ENCODE measurements at places on chromosomes 13 and 19.

DNA sequence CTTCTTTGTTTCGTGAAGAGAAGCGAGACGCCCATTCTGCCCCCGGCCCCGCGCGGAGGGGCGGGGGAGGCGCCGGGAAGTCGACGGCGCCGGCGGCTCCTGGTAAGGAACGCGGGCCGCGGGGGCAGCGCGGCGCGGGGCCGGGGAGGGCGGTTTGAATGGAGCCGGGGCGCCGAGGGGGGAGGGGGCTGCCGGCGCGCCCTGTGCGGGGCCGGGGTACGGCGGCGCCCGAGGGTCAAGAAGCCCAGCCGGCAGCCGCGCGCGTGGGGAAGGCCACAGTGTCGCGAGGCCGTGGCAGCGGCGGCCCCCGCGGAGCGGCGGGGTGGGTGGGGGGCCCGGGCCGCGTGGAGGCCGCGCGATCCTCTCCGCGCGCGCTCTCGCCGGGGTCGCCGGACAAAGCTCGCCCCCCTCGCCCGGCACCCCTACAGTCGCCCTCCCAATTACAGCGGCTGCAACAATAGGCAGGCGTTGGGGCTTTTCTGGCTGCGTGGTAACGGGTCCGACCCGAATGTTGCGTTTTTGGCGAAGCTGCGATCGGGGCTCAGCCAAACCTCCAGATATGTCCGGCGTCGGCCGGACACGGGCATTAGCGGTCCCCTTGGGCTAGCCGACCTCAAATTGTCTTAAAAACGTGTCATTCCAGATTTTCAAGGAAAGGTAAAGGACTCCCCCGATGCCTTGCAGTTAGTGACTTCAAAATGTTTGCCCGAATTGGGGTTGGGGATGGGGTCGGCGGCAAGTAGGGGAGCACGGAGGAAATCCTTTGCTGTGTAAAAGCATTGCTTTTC, 437 bp downstream of the SMARCA4 start:
- peak; percentile 80 for DNase-seq

DNA sequence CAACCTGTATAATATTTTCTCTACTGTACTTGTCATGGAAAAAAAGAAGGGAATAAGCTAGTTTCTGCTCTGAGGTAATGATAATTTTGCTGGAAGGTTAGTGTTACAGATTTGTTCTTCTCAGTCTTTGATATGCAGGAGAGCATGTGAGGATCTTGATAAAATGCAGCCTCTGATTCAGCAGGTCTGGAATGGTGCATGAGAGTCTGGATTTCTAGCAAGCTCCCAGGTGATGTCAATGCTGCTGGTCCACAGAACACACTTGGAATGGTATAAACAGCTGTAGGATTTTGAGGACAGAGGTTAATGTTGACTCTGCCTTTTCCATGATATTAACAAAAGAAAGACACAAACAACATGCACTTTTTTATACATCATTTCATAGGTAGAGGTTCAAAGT, 173.6 kb downstream of the NDFIP2 start:
- DNase-seq: no peak

DNA sequence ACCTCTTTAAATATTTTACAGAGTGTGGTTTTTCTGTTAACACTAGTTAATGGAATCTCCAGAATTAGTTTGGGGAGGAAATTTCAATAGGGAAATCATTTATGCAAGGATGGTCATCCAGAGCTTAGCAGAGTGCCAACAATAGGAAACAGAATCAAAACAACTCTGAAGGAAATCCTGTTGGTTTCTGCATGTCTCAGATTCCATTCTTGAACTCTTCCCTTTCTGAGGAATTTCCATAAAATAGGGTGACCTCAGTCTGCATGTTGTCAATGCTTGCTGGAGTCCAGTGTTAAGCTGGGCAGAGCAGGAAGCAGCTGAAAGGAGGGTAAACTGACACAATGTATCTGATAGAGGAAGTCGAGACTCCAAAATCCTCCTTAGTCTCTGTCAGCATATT, 16.9 kb downstream of the CBY2 start:
- no peak for DNase-seq

DNA sequence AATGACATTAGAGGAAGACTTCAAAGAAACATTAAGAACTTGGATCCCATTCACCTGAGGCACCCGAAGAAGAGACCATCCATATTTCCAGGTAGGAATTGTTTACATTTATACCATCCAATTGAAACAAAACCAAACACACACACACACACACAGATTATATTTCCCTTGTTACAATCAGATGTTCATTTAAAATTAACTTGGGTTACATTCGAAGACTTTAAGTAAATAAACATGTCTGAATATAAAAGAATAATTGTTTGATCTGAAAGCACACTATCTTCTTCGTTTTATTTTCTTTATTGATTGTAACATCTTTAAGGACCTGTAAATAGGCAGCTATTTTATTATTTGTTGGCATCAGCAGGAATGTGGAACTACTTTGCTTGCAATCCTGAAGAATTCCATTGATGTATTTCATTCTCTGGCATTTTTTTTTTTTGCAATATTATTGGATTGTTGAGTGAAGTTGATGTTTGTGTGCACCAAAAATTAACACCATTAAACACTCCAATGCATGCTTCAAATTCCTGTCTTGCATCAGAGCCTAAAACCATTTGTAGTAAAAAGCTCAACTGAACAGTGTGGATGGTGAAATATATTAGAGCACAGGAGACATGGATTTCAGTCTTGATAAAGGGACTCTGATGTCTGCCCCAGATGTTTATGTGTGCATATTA, 85.3 kb upstream of the FRY start:
- no peak for DNase-seq

DNA sequence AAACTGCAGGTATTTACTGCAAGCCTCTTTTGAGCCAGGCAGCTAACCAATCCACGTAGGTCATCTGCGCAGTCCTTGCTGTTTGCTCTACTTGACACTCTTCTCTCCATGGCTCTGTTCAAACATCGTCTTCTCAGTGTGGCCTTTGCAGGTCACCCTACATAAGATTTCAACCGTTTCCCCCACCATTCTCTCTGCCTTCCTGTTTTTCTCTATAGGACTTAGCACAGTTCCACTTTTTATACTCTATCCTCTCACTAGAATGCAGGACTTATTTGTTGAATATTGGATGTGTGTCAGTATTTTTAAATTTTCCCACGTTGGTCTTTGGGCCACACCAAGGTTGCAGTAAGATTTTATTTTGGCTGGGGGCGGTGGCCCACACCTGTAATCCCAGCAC, 1.7 kb upstream of the FBXW9 start:
- DNase-seq: no peak

GRCh38 chr13:93249364-93250306, 23.0 kb downstream of the GPC6 start:
- DNase-seq: no peak

GRCh38 chr13:112842343-112842856, 126.6 kb upstream of the MCF2L start:
- no peak for DNase-seq

- no peak for DNase-seq
Observed at GRCh38 chr13:46936525-46936924, 39.7 kb upstream of the HTR2A start.

- DNase-seq: no peak
Observed at GRCh38 chr13:38868399-38868798, 122.2 kb downstream of the STOML3 start.

GRCh38 chr19:43527860-43528622, 1.0 kb upstream of the ETHE1 start:
- no peak for DNase-seq

Measured in activated T-cell treated with anti-CD3 and anti-CD28 coated beads, Interleukin-2, amount 50 U/mL, for 72 hours (primary cell).